SJCRH30 (cell line): ENCODE measurements at places on chromosomes 4 and X. TPM values are rescaled to one million over a fixed set of nuclear protein-coding genes. Genes with fewer than 3 reads are reported as not detected.

The CSTF2 gene
- total RNA-seq: 37.5 and 38.6 TPM in 2 replicates

The CT45A1 gene
- total RNA-seq: not detected in 2 replicates

The SNCA gene
- 39.2 and 46.6 TPM in 2 replicates for total RNA-seq

The GAGE13 gene
- not detected in 2 replicates for total RNA-seq

The KCND1 gene
- total RNA-seq: 0.08 and 0.12 TPM in 2 replicates

The NDST4 gene
- 15.8 and 19.1 TPM in 2 replicates for total RNA-seq

The GNPDA2 gene
- 28.2 and 31.1 TPM in 2 replicates for total RNA-seq

DNA sequence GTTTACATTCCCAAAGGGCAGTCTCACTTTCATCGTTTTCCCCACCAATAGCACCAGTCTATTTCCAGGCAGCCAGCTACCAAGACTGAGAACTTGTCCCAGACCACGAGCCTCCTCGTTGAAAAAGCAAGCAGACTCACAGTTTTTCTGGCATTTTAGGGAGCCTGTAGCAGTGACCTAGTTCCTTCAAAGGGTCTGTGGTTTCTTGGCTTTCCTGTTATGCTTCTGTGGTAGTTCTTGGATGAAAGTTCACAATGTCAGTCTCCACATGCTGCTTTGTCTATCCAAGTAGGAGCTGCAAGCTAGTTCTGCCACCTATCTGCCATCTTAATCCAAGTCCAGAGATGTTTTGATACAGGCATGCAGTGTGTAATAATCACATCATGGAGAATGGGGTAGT, 151.6 kb upstream of the ZC4H2 start:
- no peak for DNase-seq

GRCh38 chrX:54721424-54721823, 76.6 kb downstream of the ITIH6 start:
- no peak for DNase-seq

DNA sequence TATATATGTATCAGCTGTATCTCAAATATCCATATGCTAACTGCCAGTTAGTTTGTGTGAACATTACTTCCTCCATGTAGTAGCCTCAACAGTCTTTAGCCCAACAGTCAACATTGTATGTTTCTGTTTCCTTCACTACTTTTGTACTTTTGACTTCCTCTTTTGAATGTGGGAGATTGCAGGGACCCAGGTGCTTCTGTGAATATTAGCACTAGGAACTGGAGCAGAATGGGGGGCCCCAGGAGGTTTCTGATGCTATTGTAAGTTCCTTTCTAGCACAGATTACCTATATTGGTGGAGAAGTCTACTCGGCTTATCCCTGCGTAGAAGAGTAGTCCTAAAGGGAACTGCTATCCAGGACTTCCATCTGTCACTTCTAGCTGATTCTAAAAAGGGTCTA, 2.3 kb downstream of the PLAC8 start:
- no peak for DNase-seq
